ENCODE measurements at places on chromosomes 1 and 21.

GRCh38 chr1:172342584-172343239, 77.8 kb upstream of the C1orf105 start:
- DNase-seq, result no peak

DNA sequence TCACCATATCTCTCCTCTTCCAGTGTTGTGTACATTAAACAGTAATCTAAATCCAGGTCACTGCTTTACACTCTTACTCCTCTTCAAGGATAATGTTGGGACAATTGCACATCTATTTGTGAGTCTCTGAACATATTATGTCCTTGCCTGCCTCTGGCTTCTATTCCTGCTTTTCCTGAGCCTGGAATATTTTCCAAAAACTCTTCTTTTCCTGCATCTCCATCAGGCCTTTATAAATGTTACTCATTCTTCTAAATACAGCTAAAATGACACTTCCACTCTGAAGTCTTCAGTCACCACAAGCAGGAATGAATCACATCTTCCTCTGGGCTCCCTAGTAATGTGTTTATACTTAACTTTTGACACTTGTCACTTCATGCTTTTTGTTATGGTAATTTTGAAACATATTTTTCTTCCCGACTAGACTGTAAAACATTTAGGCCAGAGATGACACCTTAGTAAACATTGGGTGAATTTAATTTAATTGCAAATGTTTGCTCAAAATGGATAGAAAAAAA, 396.0 kb downstream of the LRRIQ3 start:
- no peak for DNase-seq

- no peak for DNase-seq
Observed at GRCh38 chr1:227424159-227424680, 105.9 kb upstream of the CDC42BPA start.

- no peak for DNase-seq
Observed at GRCh38 chr1:16254263-16254928, 17.4 kb upstream of the CPLANE2 start.

DNA sequence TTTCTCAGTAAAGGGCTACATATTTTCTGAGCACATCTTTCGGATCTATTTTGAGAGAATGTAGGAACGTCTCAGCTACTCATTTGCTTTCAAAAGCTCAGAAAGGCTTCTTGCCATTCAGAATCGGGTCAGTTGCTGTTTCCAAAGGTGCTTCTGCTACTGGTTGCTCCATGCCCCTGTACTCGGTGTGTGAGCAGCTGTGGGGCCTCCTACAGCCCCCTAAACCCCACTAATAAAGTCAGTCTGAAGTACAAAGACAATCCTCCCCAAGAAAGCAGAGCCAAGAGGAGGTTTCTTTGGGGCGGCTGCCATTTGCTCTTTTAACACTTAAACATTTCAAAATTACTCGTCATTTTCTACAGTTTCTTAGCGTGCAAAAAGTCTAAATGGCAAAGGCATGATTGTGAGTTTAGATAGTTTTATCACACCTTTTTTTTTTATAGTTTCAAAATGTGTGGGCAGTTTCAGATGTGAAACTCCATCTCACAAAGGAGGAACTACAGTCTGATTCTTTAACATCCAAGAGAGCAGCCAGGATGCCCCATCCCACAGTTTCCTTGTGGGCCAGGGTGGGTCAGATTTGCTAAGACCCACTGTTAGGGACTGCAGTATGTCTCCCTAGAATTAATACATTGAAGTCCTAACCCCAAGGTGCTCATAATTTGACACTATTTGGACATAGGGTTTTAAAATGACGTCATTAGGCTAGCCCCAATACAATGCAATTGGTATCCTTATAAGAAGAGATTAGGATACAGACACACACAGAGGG, 4.1 kb downstream of the RUNX1 start:
- no peak for DNase-seq

GRCh38 chr1:113031171-113031933, 41.6 kb upstream of the LRIG2 start:
- no peak for DNase-seq

GRCh38 chr1:2526824-2527555, 594 bp upstream of the PANK4 start:
- no peak for DNase-seq

GRCh38 chr1:204323887-204324286, 35.8 kb downstream of the PLEKHA6 start:
- no peak for DNase-seq

DNA sequence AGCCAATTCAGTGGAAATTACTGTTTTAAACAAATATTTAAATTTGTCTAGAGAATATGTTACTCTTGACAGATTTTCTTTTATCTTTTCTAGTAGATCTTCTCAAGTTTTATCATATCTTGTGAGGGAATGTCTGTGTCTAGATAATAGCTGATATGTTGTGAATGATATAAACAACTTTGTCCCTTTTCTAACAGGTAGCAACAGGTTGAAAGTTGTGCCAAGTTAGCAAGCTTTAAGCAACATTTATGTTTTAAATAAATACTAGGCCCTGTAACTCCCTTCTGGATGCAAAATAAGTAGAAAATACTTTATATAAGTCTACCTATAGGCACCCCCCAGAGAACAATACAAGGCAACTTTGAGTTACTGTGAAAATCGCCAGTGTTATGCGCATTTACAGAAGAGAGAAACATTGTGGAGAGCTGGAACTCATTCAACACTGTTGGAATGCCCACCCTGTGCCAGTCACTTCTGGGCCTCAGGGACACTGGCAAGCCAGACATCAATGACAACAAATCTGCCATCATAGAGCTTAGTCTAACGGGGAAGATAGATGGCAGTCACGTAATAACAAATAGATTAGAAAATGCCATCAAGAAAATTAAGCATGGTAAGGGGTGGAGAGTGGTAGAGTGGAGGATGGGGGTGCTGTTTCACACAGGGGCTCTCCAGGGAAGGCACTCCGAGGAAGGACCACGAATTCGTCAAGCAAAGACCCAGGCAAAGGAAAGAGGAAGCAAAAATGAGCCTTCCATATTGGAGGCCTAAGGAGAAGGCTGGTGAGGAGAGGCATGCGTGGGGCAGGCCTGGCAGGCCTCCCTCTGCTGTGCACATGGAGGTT, 4.4 kb downstream of the MAP3K21 start:
- no peak for DNase-seq

DNA sequence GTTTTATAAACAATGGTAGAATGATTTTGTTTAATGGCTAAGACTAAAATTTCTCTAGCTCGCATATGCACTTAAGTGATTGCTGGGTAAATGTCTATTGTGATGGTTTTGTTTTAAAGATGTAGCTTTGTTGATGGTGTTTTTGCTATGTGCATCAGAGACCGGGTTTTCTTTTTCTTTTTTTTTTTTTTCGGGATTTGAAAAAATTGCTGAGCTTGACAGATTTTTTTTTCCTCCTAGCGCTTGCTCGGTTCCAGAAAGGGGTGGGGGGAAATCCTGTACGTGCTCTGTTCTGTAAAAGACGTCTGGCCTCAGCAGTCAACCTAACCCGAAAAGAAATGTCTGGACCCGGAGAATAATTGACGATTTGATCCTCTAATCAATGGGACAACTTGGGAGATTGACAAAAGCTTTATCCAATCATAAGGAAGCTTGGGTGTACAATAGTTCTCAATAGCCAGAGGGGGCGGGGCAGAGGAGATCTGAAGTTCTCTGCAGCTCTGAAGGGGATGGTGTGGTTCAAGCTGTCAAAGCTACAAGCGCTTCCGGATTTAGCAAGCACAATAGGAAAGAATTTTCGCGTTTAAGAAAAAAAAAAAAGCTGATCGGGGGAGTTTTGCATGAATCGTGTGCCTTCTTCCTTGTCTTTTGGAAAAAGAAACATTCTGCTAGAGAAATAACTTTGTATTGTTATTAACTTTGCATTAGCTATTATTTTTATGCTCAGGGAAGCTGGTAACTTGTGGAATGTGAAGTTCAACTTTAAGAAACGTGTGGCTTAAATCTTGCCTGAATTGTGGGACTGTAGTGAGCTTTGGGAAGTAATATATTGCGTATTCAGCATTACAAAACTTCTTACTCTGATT, 4.5 kb upstream of the NFIA start:
- DNase-seq, result peak; percentile 94

DNA sequence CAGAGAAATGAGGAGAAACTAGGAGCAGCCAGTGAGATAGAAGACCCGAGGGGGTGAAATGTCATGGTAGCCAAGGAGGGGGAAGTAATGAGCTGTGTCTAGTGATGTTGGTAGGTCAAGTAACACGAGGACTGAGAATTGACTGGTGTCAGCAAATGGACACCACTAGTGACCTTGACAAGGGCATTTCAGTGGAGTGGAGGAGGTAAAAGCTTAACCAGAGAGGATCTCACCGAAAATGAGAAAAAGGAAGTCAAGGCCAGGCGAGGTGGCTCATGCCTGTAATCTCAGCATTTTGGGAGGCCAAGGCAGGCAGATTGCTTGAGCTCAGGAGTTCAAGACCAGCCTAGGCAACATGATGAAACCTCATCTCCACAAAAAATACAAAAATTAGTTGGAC, 3.0 kb upstream of the ZYG11B start:
- DNase-seq, result peak; percentile 18

DNA sequence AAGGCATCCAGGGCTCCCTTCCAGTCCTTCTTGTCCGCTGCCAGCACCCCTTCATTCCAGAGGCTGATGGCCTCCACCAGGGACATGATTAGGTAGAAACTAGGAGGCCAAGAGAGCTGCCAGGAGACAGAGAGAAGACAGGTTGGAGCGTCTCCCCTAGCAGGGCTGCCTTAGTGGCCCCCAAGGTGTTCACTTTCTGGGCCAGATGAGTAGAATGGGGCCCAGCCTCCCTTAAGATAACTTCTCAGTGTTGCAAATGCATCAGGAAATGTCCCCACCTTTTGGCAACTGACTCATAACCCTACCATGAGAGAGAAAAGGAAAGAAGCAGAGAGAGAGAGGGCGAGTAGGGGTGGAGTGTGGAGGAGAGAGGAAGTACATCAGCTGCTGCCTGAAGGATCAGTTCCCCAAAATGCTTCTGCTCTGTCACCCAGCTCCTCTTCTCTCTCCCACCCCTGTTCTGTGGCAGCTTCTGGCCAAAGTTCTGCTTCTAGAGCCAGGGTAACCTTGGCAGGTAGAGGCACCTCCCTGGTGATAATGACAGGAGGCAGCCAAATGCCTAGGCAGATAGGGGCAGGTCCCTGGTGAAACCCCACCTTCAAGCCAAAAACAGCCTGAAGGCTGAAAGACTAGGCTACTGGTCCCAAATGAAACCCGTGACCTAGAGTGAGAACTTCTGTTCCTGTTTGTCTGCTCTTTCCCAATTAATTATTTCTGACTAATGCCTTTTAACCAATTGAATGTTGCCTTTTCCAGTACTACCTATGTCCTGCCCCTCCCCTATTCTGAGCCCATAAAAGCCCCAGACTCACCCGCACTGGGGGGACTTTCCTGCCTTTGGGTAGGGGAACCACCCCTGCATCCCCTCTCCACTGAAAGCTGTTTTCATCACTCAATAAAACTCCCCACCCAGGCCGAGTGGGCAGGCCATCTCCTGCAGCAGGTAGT, at the start of gene NCF2:
NCF2 (minus strand) TSS at position 216 of the 948 bp plus-strand sequence; CDS start at position 86, 130 bp downstream.
- no peak for DNase-seq

DNA sequence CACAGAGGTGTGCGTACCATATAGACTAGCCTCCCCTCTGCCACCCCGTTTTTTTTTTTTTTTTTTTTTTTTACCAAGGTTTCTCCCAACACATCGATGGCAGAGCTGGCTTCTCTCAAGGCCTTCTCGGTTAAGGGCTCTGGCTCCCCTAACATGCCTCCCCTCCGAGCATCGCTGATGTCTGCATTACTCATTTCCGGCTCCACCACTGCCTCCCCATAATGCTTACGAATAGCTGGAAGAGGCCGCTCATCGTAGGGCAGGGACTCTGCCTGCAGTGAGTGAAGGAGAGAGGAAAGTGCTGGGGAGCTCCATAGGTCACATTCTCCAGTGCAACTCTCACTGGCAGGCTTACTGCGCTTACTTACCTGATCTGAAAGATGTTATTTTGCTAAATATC, 20.6 kb downstream of the CEP104 start:
- no peak for DNase-seq

DNA sequence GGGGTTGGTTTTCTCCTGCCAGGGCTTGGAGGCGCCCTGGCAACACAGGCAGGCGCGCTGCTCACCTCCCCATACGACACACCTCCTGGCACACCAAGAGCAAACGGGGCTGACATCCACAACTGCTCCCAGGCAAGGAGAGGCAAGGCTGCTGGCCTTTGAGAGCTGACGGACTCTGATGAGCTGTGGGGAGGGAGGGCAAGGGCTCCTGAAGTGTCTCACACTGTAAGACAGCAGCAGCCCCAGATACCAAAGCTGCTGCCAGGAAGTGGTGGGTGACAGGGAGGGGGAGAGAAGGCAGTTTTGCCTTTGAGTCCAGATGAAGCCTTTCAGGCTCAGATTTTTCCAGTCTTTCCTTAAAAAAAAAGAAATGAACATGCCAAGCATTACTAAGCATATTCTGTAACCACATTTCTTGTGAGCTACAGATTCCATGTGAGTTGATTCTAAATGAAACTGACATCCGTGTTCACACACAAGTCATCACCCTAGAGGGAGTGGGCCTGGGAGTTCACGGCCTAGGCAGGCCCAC, 24.3 kb downstream of the PGBD5 start:
- no peak for DNase-seq

- DNase-seq, result no peak
Observed at GRCh38 chr1:166902279-166902678, 26.2 kb upstream of the TADA1 start.

- no peak for DNase-seq
Observed at GRCh38 chr1:84330125-84330984, 28.8 kb downstream of the SAMD13 start.

- no peak for DNase-seq
Observed at GRCh38 chr1:2874607-2875480, 73.4 kb upstream of the TTC34 start.

- DNase-seq, result no peak
Observed at GRCh38 chr1:203153051-203153988, 22.3 kb downstream of the MYBPH start.

GRCh38 chr1:25744140-25744581, 55.8 kb upstream of the SELENON start:
- DNase-seq, result peak; percentile 76

DNA sequence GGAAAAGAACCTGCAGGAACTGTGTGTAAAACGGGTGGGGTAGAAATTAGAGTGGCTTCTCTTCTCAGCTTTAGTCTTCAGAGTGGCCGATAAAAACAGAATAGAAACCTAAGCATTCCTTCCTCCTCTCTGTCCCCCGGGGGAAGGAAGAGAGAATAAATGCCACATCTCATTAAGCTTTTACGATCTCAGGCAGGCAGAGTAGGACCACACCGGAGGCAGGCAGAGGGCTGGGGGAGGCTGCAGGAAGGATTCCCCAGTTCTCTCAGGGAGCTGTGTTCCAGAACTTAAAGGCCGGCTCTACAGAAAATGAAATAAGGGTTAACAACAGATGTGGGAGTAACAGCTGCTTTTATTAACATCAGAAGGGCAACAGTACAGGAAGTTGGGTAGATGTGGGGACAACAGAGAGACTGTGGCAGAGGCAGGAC, 24.5 kb upstream of the MEF2D start:
- no peak for DNase-seq

GRCh38 chr1:214491468-214492146, 59.8 kb downstream of the PTPN14 start:
- DNase-seq, result no peak

- no peak for DNase-seq
Observed at GRCh38 chr1:246210756-246211155, 296.3 kb downstream of the SMYD3 start.

GRCh38 chr1:47519971-47520370, 82.1 kb downstream of the FOXD2 start:
- no peak for DNase-seq
